ENCODE measurements at places on chromosomes 5 and 9.

DNA sequence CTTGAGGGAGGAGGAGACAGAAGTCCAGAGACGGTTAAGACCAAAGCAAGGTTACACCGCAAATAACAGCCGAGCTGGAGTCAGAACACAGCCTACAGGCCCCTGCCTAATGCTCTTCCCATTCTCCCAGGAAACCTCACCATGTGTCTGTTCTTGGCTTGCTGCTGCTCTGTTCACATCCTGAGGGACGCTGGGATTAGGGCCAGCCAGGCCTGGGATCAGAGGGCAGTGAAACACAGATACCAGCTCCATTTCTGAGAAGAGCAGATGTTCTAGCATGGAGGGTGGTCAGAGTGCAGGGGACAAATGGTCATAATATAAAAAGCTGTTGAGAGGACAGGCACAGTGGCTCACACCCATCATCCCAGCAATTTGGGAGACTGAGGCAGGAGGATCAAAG, 124.8 kb upstream of the LARP1 start:
- no peak for DNase-seq

GRCh38 chr5:31237174-31237573, 43.7 kb downstream of the CDH6 start:
- no peak for DNase-seq

- no peak for DNase-seq
Measured at GRCh38 chr5:66757219-66757833, 161.1 kb downstream of the MAST4 start.

DNA sequence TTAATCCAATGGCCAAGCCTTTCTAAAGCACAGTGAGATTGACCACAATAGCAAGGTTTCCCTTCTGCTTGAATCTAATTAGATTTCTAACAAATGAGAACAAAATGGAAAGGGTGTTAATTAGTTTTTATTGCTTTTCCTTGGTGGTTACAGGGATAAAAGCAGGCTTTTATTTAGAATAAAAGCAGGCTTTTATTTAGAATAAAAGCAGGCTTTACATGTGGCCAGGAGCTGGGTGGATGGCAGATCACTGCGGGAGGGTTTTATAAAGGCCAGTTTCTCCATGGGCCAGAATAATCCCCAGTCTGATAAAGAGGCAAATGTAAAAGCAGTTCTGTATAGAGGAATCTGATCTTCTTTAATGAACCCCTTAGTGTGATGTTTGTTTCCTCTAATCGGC, 470.2 kb downstream of the TMEM232 start:
- no peak for DNase-seq
